ENCODE measurements at places on chromosomes 16 and 17.

DNA sequence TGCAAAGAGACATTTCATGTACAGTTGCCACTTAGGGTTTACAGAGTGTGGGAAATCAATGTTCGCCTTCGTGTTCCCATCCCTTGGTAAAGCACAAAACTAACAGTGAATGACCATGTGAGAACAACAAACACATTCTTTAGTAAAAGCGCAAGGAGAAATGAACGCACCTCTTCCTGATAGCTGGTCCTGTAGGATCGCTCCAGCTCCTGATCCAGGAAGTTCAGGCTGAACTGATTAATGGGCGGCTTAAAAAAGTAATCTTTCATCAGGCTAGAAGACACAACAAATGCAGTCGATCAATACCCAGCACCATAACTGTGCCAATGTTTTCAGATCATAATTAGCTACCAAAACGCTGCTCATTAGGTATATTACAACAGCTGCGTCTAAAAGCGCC, 108.3 kb upstream of the CREBBP start:
- H3K4me3 ChIP-seq: no peak overlapping the region
- H3K27me3 ChIP-seq: no peaks in the 10 kb centered on the region
- no peaks in the 10 kb centered on the region for H3K4me1 ChIP-seq

GRCh38 chr16:2364638-2365210, 24.2 kb upstream of the ABCA3 start:
- H3K27ac ChIP-seq: no peak overlapping the region
- H3K4me3 ChIP-seq: no peak overlapping the region
- peaks cover 7% of the 10 kb centered on the region for H3K27me3 ChIP-seq
- no peak for DNase-seq
- H3K4me1 ChIP-seq: peaks cover 2% of the 10 kb centered on the region
- H3K36me3 ChIP-seq: no peaks in the 10 kb centered on the region

DNA sequence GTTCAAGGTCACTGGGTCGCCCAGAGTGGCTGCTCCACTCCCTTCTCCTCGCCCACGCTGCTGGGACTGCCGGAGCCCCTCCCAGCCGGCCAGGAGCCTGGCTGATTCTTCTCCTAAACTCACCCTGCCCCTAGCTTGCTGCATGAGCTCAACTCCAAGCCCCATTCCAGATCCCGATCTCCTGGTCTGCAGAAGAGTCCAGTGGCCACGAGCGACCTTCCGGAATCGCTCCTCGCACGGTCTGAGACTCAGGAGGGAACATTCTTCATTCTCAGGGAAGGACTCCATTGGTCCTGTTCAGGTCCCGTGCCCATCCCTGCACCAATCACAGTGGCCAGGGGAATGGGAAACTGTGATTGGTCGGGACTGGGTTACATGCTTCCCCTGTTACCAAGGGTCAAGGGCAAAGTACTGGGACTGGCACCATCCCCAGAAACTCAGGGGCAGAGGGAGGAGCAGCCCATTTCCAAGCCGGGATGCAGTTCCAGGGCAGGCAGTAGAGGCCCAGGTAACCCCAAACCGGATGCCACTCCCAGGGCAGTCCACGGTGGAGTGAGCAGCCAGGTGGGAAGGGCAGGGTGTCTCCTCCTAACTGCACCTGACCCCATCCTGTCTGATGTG, 24.5 kb upstream of the CIBAR2 start:
- no peaks in the 10 kb centered on the region for H3K4me1 ChIP-seq
- no peak overlapping the region for H3K27ac ChIP-seq
- DNase-seq: no peak
- H3K27me3 ChIP-seq: no peaks in the 10 kb centered on the region
- H3K36me3 ChIP-seq: no peaks in the 10 kb centered on the region

DNA sequence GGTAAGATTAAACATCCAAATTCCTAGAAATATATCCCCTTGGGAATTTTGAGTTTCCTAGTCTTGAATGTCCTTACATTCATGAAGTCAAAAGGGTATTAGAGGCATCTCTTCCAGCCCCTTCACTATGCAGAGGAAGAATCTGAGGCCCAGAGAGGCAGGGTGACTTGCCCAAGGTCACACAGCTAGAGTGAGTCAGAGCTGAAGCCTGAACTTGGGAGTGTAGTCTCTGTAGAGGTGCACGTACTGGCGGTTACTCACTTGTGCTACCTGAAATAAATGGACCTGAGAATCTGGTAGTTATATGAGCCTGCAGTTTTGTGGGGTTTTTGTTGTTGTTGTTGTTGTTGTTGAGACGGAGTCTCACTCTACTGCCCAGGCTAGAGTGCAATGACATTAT, 164.0 kb downstream of the XYLT1 start:
- no peak overlapping the region for H3K27ac ChIP-seq
- DNase-seq: no peak
- H3K4me3 ChIP-seq: no peak overlapping the region
- H3K4me1 ChIP-seq: peaks cover 4% of the 10 kb centered on the region

- H3K36me3 ChIP-seq: no peaks in the 10 kb centered on the region
- H3K4me1 ChIP-seq: no peaks in the 10 kb centered on the region
- H3K27me3 ChIP-seq: no peaks in the 10 kb centered on the region
- no peak overlapping the region for H3K4me3 ChIP-seq
- DNase-seq: no peak
- no peak overlapping the region for H3K27ac ChIP-seq
Observed at GRCh38 chr16:69017036-69017783, 88.2 kb upstream of the HAS3 start.

DNA sequence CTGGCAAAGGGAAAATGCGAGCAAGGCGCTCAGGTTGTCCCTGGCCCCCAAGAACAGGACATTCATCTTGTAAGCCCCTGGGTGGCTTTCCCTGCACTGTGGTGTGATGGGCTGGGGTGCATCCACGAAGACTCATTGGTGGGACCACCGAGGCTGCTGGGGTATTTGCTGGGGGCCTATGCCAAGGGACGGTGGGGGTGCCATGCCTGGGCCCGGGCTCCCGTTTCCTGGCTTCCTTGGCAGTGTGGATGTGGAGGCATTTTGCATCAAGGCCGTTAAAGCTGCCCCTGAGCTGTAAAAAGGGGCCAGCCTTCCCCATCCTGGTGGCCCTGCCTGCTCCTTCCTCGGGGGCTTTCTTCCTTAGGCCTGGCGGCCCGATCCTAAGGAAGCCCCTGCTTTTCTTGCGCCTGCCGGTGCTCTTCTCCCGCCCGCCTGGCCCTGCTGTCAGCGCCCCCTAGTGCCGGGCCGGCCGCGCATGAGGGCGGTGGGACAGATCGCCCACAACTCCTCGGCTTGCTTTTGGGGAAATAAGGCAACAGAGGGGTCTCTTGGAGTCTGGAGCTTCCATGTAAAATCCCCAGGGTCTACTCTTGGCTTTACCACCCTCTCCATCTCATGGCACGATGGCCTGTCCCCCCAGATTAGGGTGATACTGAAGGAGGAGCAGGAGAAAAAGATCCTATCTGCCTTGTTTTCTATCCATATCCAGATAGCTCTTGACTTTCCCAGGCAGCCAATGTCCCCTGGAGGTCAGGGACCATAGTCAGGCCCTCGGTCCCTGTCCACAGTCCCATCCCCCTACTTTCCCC, 9.8 kb upstream of the TBX2 start:
- no peak overlapping the region for H3K27ac ChIP-seq
- H3K36me3 ChIP-seq: no peaks in the 10 kb centered on the region
- H3K27me3 ChIP-seq: peaks cover 59% of the 10 kb centered on the region
- peaks cover 6% of the 10 kb centered on the region for H3K4me1 ChIP-seq
- peak; percentile 96 for DNase-seq

DNA sequence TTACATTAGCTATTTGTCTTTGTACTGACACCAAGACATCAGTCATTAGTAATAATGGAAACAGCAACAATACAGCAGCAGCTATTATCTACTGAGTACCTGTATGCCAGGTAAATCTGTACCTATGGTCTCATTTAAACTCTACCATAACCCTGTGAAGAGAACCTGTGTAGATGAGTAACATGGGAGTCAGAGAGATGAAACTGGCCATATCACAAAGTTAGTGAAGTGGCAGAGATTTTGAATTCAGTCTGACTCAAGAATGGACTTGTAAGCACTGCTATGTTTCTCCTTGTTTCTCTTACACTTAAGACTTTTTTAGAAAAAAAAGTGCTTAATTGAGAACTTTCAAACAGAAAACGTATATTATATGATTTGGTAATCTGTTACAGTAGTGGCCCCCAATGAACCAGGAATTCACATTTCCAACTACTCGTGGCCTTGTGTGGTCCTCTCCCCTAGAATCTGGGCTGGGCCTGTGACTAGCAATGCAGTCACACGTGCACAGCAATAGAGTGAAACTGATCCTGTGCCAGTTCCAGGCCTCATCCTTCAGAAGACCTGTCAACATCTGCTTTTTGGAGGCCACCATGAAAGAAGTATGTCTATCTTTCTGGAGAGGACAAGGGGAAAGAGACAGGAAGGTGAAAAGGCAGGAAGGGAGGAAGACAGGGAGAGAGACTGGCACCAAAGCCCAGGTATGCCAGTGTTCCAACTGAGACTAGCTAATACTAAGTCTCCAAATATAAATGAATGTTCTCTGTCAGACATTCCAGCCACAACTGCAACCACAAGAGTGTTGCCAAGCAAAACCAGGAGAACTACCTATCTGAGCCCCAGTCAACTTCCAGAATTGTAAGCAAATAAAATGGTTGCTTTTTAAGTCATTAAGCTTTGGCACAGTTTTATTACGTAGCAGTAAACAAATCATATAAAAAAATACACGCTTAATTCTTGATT, 12.0 kb downstream of the CRLF3 start:
- H3K36me3 ChIP-seq: peaks cover 16% of the 10 kb centered on the region
- no peak overlapping the region for H3K27ac ChIP-seq
- no peaks in the 10 kb centered on the region for H3K4me1 ChIP-seq
- H3K4me3 ChIP-seq: no peak overlapping the region
- DNase-seq: no peak
- H3K27me3 ChIP-seq: no peaks in the 10 kb centered on the region

DNA sequence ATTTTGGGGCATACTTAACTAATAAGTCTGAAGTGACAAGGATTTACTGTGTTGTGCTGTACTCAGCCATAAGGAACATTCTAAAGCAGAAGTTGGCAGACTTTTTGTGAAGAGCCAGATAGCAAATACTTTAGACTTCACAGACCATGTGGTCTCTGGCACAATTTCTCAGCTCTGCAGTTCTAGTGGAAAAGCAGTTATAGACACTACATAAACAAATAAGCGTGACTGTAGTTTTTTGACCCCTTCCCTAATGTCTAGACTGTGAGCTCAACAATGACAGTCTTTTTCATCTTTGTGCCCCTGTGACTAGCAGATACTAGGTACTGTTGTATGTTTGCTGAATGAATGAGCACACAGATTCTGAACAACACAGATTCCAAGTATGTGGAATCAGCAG, 4.9 kb downstream of the RPAIN start:
- peaks cover 68% of the 10 kb centered on the region for H3K36me3 ChIP-seq
- DNase-seq: no peak
- no peaks in the 10 kb centered on the region for H3K27me3 ChIP-seq
- H3K4me1 ChIP-seq: no peaks in the 10 kb centered on the region

- no peaks in the 10 kb centered on the region for H3K36me3 ChIP-seq
- H3K4me1 ChIP-seq: no peaks in the 10 kb centered on the region
- no peak within 1 kb of the TSS for H3K4me3 ChIP-seq
- no peaks in the 10 kb centered on the region for H3K27me3 ChIP-seq
Observed at GRCh38 chr17:74545843-74546230, at the start of gene CD300C. TSS of gene CD300C (minus strand) at chr17:74546115. CDS start at chr17:74545782, 333 bp downstream.

DNA sequence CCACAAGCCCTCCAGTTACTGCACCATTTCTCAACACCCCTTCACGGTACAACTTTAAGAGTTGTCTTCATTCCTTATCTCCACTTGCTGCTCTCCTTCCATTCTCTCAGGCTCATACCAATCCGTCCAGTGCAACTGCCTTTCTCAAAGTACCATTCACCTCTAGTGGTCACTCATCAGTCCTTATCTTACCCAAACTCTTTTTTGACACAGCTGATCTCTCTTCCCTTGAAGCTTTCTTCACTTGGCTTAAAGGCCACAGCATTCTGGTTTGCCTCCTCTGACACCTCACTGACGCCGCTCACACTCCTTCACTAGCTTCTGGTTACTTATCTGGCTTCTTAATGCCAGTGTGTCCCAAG, 24.9 kb downstream of the UBE2G1 start:
- no peaks in the 10 kb centered on the region for H3K27me3 ChIP-seq
- peaks cover 5% of the 10 kb centered on the region for H3K4me1 ChIP-seq
- no peak overlapping the region for H3K27ac ChIP-seq
- DNase-seq: no peak
- no peak overlapping the region for H3K4me3 ChIP-seq

DNA sequence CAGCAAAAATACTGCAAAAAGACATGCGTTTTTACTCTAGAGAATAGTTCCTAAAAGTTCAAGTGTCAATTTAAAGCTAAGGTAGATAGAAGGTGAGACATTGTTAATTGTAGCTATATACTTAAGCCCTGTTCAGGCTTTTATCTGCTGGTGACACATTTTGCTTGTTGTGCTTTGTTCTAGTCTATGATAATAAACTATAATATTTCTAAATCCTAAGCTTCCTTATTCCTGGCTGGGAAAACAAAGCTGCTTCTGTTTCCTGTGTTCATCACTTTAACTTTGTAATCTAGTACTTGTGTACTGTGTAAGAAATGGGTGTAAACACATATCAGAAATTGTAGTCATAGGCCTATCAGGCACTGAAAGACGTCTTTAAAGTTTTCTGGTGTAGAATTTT, 77.3 kb downstream of the EFCAB13 start:
- H3K36me3 ChIP-seq: no peaks in the 10 kb centered on the region
- H3K27ac ChIP-seq: no peak overlapping the region
- DNase-seq: no peak
- no peaks in the 10 kb centered on the region for H3K27me3 ChIP-seq
- H3K4me3 ChIP-seq: no peak overlapping the region

DNA sequence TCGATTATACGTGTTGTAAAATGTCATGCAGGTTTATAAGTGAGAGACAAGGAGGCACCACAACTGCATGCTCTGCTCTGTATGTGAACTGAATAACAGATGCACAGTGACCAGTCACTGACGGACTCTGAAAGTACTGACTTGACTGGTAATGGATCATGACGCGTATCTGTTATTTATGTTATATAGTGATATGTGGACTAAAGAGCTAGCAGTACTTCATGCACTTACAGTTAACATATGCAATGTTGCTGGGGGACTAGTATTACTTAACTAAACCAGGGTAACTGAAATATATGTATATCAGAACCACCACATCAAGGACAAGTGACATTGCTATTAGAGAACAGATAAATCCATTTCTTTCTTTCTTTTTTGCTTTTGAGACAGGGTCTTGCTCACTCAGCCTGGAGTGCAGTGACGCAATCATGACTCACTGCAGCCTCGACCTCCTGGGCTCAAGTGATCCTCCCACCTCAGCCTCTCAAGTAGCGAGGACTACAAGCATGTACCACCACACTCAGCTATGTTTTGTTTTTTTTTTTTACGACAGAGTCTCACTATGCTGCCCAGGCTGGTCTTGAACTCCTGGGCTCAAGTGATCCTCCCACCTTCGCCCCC, 17.2 kb downstream of the COIL start:
- no peaks in the 10 kb centered on the region for H3K27me3 ChIP-seq
- no peak overlapping the region for H3K27ac ChIP-seq
- peak; percentile 23 for DNase-seq
- peaks cover 64% of the 10 kb centered on the region for H3K36me3 ChIP-seq
- H3K4me3 ChIP-seq: no peak overlapping the region

GRCh38 chr17:7916385-7916682, 245 bp upstream of the RNF227 start:
- DNase-seq: no peak
- H3K4me1 ChIP-seq: no peaks in the 10 kb centered on the region
- peaks cover 11% of the 10 kb centered on the region for H3K27me3 ChIP-seq
- H3K36me3 ChIP-seq: no peaks in the 10 kb centered on the region
- H3K4me3 ChIP-seq: peak overlapping the region; percentile 79

All from endodermal cell (in vitro differentiated cells).